ENCODE measurements at places on chromosomes 7 and 10. TPM values are rescaled to one million over a fixed set of nuclear protein-coding genes. Genes with fewer than 3 reads are reported as not detected.

The ADAM22 gene
- 3.3 TPM for total RNA-seq

The NKX1-2 gene
- total RNA-seq, result not detected

The OR13A1 gene
- total RNA-seq, result not detected

The C7orf33 gene
- not detected for total RNA-seq

The ZNRF2 gene
- total RNA-seq, result 22.0 TPM

The HMX3 gene
- total RNA-seq, result not detected

The PTER gene
- 8.1 TPM for total RNA-seq

The PPP1R17 gene
- not detected for total RNA-seq

The RBM48 gene
- 8.3 TPM for total RNA-seq

The SCART1 gene
- 1.5 TPM for total RNA-seq

The FOXP2 gene
- 54.2 TPM for total RNA-seq

The SFMBT2 gene
- total RNA-seq, result 7.6 TPM

The GPR85 gene
- not detected for total RNA-seq

The CACNB2 gene
- 84.7 TPM for total RNA-seq

The NME8 gene
- total RNA-seq, result 0.57 TPM

The CPA1 gene
- not detected for total RNA-seq

The RBP3 gene
- total RNA-seq, result 0.06 TPM

The ACTA2 gene
- total RNA-seq, result 8,723 TPM

The ZNF273 gene
- 3.1 TPM for total RNA-seq

The GAD2 gene
- not detected for total RNA-seq

The CFAP43 gene
- total RNA-seq, result 0.17 TPM

The TFEC gene
- total RNA-seq, result 1.5 TPM

The DGKI gene
- 2.0 TPM for total RNA-seq

The MAT1A gene
- not detected for total RNA-seq

The CDC14C gene
- total RNA-seq, result not detected

The NPS gene
- not detected for total RNA-seq

The NUTM2D gene
- 3.0 TPM for total RNA-seq

The SPDYE1 gene
- total RNA-seq, result not detected

The SLC13A1 gene
- total RNA-seq, result not detected

The CCNY gene
- 53.5 TPM for total RNA-seq

The ENKUR gene
- total RNA-seq, result not detected

The SLC18A2 gene
- total RNA-seq, result 2.5 TPM

The ADD3 gene
- 228 TPM for total RNA-seq

The MOGAT3 gene
- total RNA-seq, result not detected

The TMEM184A gene
- total RNA-seq, result 0.23 TPM

The GRID2IP gene
- total RNA-seq, result not detected

The CALHM1 gene
- total RNA-seq, result not detected

The ADCYAP1R1 gene
- total RNA-seq, result 20.2 TPM

The SPDYE16 gene
- not detected for total RNA-seq

The METTL2B gene
- total RNA-seq, result 23.5 TPM

The UNCX gene
- total RNA-seq, result not detected

The SEC24C gene
- total RNA-seq, result 42.4 TPM

The PIP gene
- total RNA-seq, result not detected

The ZNF117 gene
- 2.9 TPM for total RNA-seq

The PRXL2A gene
- total RNA-seq, result 15.4 TPM

The SEMA3D gene
- total RNA-seq, result 2.2 TPM

The UMAD1 gene
- total RNA-seq, result 8.0 TPM

The COL13A1 gene
- 2.0 TPM for total RNA-seq

The TUBAL3 gene
- 0.34 TPM for total RNA-seq

The JAKMIP3 gene
- 1.6 TPM for total RNA-seq

The HOGA1 gene
- 0.83 TPM for total RNA-seq

The ADAP1 gene
- 94.2 TPM for total RNA-seq

The FAM25C gene
- not detected for total RNA-seq

The COL17A1 gene
- total RNA-seq, result 0.29 TPM

The VENTX gene
- total RNA-seq, result 2.5 TPM

The GOT1 gene
- total RNA-seq, result 36.9 TPM

The C1QL3 gene
- not detected for total RNA-seq

The ZNF138 gene
- 3.5 TPM for total RNA-seq
